NCI-H82 (cell line): ENCODE measurements at places on chromosomes 4 and X.
A peak's percentile ranks its signal among the peaks of the same experiment; 100 is the strongest.

GRCh38 chr4:11439836-11440235, 11.1 kb upstream of the HS3ST1 start:
- DNase-seq = no peak

- DNase-seq = peak; percentile 3
Measured at GRCh38 chrX:116667346-116668134, 204.8 kb upstream of the CT83 start.

DNA sequence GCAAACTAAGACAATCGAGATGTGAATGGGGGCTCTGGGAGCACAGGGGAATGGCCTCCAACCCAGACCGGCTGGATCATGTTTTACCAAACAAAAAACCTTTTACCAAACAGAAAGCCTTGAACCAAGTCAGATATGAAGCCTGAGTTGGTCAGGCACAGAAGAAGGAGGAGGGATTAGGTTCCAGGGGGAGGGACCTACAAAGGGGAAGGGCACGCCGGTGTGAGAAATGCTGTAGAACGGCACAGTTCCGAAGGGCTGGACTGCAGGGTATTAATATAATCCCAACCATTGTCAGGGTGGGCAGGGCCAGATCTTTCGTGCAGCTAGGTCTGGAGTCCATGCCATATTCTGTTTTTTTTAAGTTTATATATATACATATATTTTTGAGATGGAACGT, 52.9 kb upstream of the NYX start:
- peak; percentile 9 for DNase-seq

DNA sequence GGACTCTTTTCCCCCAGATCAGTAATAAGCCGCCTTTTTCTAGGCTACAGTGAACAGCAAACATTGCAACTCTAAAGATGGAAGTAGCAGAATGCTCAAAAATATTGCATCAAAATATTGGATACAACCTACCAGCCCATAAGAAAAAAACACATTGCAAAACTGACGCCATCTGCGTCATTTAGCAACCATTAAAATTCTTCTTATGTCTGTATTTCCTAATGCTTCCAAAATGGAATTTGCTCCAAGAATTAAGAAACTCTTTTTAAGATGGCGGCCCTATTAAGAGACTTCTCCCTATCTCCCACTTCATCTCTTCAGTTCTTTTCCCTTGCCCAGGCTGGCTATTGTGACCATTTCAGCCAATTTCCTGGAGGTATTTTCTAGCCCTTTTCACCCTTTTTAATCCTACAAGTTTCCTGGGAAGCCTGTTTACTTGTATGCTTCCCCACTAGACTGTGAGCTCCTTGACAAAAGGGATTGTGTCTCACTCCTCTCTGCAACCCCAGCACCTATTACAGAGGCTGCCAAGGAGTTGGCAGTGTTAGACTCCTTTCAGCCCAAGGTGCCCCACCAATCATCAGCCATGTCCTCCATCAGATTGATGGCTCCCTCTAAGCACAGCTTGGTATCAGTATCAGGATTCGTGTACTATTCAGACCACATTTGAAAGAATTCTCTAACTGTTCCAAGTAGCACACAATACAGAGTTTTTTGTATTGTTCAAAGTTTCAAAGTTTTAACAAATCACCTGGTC, 4.4 kb downstream of the GPC3 start:
- no peak for DNase-seq

GRCh38 chr4:141142423-141142822, 9.2 kb upstream of the RNF150 start:
- no peak for DNase-seq
